ENCODE measurements at places on chromosomes 6 and 20.
A peak's percentile ranks its signal among the peaks of the same experiment; 100 is the strongest.

- no peak for DNase-seq
Measured at GRCh38 chr6:150987855-150988464, 122.5 kb downstream of the MTHFD1L start.

DNA sequence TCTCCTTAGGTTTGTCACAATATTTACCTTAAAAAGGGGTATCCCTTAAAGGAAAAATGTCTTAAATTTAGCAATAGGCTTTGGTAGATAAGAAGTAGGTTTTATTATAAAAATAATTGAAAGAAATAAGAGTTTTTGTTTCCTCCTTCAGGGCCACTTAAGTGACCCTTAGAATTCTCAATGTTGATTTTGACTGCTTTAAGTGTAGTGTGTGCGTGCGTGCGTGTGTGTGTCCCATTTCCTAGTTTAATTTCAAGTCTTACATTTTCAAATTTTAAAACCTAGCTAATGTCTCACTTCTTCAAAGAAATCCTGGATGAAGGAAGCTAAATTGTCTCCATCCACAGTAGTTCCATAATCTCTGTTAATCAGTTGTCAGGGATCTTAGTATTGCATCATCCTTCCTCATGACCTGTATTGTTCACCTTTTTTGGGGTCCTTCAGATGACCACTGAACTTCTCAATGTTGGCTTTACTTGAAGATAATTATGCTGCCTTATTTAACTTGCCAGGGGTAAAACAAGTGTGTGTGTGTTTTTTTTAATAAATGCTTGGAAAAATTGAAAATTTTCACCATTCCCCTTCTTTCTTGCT lies 50.7 kb upstream of the TFB1M start:
- DNase-seq, result no peak

- no peak for DNase-seq
Measured at GRCh38 chr6:169229615-169230321, 23.9 kb downstream of the THBS2 start.

GRCh38 chr20:39745380-39745779 lies 783.2 kb downstream of the DHX35 start:
- DNase-seq, result no peak

- peak; percentile 42 for DNase-seq
Measured at GRCh38 chr6:129860908-129861665, at the start of gene TMEM244. TMEM244 (minus strand) TSS chr6:129861315; CDS start chr6:129861188, 127 bp downstream.

GRCh38 chr20:6914986-6915385 lies 147.5 kb downstream of the BMP2 start:
- no peak for DNase-seq

GRCh38 chr20:57323034-57323433 lies 6.6 kb upstream of the SPO11 start:
- no peak for DNase-seq

DNA sequence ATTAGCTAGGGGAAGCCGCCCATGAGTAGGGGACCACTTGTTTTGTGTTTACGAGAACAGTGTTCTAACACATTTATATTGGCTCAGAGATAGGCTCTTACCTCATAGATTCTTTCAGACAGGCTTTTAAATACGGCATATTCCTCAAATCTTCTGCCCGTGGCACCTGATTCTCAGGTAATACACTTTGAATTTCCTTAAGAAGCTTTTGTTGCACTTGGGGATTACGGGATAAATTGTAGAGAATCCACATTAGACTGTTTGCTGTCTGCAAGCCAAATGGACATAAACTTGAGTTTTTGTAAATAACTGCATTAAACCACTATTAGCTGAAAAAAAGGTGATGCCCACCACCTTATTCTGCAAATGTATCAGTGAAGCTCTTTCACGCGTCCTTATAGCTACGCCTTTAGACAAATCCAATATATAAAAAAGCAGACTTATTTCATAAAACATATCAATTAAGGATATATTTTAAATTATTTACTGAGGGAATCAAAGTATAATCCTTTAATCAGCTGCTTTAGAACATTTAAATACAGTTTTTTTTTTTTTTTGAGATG lies 14.8 kb downstream of the CYP24A1 start:
- no peak for DNase-seq

DNA sequence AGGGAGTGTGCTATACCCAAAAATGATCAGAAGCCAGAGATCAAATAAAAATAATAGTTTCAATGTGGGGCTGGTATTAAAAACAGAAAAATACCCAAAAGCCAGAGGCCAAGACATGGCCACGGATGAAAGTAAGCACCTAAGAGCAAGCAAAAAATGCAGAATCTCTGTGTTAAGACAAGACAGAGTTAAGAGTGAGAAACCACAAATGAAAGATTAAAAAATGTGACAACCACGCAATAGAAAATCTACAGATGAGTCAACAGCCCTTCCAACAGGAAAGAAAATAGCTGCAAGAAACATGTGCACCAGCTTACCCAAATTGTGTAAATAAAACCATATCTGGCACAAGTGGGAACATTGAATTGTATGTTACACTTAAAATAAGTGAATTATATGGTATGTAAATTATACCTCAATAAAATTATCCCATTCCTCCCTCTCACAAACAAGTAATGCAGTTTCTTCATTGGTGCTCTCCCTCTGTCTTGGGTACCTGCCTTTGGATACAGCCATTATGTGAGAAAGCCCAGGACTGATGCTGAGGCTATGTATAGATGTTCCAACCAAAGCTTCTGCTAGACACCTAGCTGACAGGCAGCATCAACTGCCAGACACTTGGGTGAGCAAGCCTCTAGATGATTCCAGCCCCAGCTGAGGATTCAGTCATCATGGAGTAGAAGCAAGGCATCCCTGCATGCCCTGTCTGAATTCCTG lies 55.3 kb upstream of the UFL1 start:
- no peak for DNase-seq

- no peak for DNase-seq
Measured at GRCh38 chr6:106782536-106783285, 153.3 kb downstream of the QRSL1 start.

- no peak for DNase-seq
Measured at GRCh38 chr6:27894839-27895762, 17.1 kb downstream of the OR2B2 start.

DNA sequence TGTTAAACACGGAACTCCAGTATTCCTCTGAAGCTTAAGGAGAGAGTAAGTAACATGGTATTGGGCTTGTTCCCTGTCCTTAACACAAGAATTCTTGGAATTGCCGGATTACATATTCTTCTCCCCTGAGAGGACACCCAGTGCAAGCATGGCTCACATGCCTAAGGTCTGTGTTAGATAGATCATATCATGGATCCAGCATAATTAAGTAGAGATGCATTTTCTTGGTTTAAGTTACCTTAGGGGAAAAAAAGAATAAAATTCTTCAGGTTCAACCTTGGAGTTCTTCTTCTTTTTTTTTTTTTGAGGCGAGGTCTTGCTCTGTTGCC lies 53.9 kb downstream of the AKAP12 start:
- no peak for DNase-seq

DNA sequence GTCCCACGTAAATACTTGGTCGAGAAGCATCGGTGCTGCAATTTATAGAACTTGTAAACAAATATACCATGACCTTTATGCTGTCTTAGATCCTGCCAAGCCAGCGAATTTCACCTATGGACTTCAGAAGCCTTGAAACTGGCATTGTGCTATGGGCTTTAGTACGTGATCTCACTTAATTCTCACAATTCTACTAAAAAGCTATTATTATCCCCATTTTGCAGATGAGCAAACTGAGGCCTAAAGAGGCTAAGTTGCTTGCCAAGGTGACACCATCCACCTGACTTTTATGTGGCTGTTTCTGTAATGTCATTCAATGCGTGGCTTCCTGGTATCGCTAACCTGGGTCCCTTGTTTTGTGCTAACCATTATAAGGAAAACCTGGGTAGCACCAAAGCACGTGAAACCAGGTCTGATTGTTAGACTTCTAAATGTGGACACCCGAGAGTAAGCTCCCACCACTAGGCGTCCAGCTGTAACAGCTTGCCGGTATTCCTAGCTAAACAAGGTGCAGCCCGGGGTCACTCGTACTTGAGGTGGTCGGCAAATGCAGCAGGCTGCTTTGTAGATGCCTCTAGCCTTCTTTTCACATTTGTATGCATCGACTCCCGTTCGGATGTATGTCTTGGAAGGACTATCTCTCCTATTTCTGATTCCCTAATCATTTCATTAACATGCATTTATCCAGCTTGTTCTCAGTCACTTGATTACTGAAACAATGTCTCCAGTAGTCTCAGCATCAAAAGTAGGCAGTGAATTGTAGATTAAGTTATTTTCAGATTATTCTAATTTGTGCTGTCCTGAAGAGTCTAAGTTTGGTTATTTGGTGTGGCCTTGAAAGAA lies 1.1 kb downstream of the SYNJ2 start:
- DNase-seq, result no peak

- no peak for DNase-seq
Measured at GRCh38 chr6:52019092-52019491, 68.3 kb downstream of the PKHD1 start.

- no peak for DNase-seq
Measured at GRCh38 chr6:119739769-119740168, 390.2 kb upstream of the MAN1A1 start.

- DNase-seq, result no peak
Measured at GRCh38 chr6:43575105-43575771, 600 bp downstream of the XPO5 start.

DNA sequence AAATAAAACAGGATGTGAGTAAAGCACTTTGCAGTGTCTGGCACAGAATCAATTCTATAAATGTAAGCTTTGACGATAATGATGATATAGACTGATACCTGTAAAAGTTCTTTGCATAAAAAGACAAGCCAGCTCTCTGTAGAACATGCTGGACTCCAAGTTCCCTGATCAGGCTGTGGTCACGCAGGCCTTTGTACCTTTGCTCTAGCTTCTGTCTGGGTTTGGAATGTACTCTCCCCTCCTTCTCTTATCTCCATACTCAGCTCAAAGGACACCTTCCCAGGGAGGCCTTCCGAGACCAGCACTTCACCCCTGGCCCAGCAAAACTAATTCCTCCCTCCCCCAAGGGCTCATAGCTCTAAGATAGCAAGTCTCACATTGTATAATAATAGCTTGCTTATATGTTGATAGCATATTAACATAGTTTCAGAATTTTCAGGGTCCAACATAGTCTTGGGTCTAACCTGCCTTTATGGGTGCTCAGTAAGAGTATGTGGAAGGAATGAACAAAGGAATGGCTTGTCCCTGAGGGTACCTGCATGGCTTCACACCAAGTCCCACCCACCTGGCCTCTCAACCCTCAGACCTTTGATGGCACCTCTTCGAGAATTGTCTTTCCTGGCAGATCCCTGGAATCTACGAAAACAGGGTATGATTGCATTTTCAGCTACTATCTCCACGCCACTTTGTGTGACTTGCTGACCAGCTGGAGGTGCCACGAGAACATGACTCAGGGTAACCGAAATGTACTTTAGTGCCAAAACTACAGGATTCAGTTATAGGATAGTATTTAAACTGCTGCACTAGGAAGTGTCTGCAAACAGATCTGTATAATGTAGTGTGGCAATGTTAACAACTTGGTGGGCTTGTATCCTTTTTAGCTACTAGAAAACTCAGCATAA lies 41.7 kb upstream of the PIM1 start:
- DNase-seq, result no peak

- peak; percentile 86 for DNase-seq
Measured at GRCh38 chr20:3686867-3687321, 5.1 kb upstream of the ADAM33 start.

GRCh38 chr20:30506100-30506499 lies 751.4 kb upstream of the DEFB115 start:
- DNase-seq, result no peak

GRCh38 chr6:53318429-53318828 lies 30.3 kb downstream of the ELOVL5 start:
- no peak for DNase-seq

DNA sequence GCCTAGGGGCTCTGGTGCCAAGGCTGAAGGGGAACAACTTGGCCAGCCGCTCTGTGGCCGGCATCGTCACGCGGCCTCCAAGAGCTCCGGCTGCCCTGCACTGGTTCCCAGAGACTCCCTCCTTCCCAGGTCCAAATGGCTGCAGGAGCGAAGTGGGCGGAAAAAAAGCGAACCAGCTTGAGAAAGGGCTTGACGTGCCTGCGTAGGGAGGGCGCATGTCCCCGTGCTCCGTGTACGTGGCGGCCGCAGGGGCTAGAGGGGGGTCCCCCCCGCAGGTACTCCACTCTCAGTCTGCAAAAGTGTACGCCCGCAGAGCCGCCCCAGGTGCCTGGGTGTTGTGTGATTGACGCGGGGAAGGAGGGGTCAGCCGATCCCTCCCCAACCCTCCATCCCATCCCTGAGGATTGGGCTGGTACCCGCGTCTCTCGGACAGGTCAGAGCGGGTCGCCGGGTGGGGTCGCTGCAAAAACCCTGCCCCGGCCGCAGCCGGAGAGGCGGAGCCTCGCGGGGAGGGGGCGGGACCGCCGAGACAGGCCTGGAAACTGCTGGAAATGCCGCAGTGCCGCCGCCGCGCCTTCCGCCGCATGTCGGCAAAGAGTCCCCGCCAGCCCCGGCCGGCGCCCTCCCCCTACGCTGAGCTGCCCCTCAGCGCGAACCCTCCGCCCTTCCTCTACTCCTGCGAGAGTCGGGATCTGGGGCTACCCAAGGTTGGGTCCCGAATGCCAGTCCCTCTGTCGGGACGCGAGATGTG lies 814 bp upstream of the HSP90AB1 start:
- DNase-seq, result peak; percentile 61

- DNase-seq, result peak; percentile 12
Measured at GRCh38 chr6:14144678-14145113, 27.1 kb downstream of the CD83 start.

DNA sequence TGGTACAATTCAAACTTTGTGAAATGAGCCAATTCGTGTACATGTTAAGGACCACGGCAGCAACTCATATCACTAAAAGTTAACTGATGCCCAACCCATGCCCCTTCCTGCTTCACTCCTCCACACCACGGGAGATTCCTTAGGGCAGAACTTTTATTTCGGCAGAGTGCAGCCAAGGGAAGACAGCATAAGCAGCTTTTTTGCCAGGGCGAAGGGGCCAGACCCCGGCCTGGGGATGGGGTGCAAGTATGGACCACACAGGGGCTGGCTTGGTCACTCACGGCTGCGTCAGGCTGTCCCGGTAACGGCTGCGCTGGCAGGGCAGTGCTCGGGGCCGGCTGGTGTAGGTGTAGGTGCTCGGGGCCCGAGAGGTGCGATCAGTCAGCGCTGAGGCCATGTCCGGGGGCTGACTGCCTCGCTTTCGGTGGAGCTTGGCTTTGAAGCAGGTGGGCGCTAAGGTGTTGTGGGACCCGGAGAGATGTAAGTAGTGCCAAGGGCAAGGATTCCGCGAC lies 792 bp downstream of the RSPH3 start:
- no peak for DNase-seq

- no peak for DNase-seq
Measured at GRCh38 chr6:167211881-167212712, 54.3 kb upstream of the GPR31 start.

GRCh38 chr20:44231193-44231592 lies 15.9 kb upstream of the GDAP1L1 start:
- DNase-seq, result no peak

DNA sequence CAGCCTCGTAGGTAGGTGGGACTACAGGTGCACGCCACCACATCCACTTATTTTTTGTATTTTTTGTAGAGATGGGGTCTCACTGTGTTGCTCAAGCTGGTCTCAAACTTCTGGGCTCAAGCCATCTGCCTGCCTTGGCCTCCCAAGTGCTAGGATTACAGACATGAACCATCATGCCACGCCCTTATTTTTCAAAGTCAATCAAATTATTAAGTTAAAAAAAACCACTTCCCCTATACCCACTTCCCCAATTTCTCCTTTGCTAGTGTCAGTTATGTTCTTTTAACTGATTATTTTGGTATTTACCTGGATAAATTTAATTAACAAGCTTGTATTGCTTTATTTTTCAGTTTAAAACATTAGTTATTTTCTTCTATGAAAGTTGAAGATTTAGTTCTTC lies 49.6 kb downstream of the RIOK1 start:
- DNase-seq, result no peak

GRCh38 chr6:57313711-57314471 lies 3.5 kb upstream of the PRIM2 start:
- peak; percentile 94 for DNase-seq

- DNase-seq, result no peak
Measured at GRCh38 chr6:5457983-5458683, 196.8 kb downstream of the FARS2 start.
